ENCODE measurements at places on chromosomes 12 and 14.

DNA sequence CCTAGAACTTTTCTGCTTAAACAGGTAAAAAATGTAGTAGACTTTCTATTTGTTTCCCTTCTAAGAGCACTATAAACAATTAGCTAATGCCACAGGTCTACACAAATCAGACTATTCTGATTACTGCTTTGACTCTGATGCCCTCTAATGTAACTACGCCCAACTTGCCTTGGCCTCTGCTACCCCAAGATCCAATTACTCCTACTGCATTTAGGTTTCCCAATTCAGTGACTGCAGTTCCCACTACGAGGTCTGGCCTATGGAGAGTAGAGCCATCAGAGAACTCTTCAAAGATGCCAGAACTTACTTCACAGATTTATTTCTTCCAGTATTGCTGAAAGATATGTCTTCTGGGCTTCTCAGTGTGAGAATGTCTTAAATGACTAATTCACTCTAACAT lies 15.3 kb upstream of the STYK1 start:
- DNase-seq, result no peak

DNA sequence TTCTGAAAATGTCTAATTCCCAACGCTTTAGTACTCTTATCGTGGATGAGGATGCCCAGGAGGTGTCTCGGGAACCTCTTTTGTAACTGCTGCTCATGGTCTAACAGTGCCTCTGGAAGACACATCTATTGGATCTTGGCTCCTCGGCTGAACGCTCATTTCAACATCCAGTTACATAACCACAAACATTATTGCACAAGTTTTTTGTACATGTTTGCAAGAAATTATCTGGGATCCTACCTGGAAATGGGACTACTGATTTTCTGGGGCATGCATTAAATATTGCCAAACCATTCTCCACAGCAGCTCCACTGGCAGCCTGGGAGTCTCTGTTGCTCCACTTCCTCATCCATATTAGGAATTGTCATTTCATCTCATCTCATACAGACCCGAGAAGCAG lies 117.5 kb upstream of the EVL start:
- no peak for DNase-seq

DNA sequence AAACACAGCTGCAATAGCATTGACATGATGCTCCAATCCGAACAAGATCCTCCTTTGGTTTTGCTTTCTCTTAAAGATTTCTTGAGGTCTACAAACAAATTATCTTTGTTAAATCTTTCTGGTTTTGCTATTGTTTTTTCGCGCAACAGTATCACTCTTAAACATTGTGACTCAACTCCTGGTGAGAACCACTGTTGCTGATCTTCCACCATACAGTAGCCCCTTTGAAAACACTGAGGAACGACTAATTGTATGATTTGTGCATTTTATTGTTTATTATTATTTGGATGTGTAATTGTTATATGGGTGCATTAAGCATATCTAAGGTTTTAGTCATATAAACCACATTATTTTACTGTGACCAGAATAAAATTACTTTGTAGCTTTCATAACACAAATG lies 282.8 kb downstream of the EGLN3 start:
- DNase-seq, result no peak

GRCh38 chr14:77950371-77951063 lies 150.6 kb downstream of the ADCK1 start:
- peak; percentile 28 for DNase-seq

DNA sequence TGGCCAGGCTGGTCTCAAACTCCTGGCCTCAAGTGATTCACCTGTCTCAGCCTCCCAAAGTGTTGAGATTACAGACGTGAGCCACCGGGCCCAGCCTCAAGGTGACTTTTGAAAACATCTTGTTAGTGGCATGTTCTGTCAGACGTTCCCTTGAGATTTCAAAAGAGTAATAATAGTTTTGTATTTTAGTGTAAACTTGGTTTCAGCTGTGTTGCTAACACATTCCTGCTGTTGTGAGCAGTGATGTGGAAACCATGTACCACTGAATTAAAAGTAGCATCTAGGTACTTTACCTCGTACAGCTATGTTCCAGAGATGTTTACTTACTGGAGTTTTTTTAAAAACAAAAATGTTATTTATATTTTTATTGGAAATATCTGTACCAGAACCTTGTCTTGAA lies 111.3 kb downstream of the AEBP2 start:
- no peak for DNase-seq

DNA sequence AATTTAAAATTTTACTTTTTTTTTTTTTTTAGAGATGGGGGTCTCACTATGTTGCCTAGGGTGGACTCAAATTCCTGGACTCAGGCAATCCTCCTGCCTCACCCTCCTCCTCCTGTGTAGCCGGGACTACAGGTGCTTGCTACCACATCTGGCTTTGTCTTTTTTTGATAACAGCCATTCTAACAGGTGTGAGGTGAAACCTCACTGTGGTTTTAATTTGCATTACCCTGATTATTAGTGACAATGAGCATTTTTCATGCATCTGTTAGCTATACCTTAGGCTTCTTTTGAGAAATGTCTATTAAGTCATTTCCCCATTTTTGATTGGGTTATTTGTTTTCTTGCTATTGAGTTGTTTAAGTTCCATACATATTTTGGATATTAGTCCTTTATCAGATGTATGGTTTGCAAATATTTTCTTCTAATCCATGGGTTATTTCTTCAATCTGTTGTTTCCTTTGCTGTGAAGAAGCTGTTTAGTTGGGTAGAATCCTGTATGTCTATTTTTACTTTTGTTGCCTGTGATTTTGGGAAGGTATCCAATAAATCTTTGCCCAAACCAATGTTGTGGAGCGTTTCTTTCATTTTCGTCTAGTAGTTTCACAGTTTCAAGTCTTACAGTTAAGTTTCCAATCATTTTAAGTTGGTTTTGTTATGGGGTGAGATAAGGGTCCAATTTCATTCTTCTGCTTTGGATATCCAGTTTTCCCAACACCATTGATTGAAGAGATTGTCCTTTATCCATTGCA lies 86.1 kb downstream of the MYF5 start:
- DNase-seq, result no peak

GRCh38 chr14:90383731-90384542 lies 12.9 kb upstream of the CALM1 start:
- peak; percentile 79 for DNase-seq

DNA sequence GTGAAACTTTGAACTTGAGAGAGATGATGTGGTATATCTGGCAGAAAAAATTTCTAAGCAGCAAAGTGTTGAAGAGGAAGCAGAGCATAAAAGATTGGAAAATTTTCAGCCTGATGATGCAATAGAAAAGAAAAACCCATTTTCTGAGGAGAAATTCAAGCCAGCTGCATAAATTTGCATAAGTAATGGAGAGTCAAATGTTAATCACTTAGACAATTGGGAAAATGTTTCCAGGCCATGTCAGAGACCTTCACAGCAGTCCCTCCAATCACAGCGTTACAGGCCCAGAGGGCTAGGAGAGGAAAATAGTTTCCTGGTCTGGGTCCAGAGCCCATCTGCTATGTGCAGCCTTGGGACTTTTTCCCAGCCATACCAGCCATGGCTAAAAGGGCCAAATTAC lies 469.0 kb upstream of the FOXG1 start:
- no peak for DNase-seq

DNA sequence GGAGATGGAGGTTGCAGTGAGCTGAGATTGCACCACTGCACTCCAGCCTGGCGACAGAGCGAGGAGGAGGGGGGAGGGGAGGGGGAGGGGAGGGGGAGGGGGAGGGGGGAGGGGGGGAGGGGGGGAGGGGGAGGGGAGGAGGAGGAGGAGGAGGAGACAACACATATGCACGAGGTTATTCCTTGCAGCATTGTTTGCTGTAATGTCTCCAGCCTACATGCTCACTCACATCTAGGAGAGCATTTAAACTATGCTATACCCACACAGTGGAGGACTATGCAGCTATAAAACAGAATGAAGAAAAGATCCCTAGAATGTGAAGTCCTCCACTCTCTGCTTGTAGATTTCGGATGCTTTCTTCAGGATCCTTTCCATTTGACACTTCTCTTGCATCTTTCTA lies 3.5 kb upstream of the HIGD1C start:
- no peak for DNase-seq

GRCh38 chr12:76519538-76519937 lies 40.0 kb downstream of the OSBPL8 start:
- no peak for DNase-seq

GRCh38 chr12:131174901-131175300 lies 221.2 kb downstream of the ADGRD1 start:
- DNase-seq, result no peak

DNA sequence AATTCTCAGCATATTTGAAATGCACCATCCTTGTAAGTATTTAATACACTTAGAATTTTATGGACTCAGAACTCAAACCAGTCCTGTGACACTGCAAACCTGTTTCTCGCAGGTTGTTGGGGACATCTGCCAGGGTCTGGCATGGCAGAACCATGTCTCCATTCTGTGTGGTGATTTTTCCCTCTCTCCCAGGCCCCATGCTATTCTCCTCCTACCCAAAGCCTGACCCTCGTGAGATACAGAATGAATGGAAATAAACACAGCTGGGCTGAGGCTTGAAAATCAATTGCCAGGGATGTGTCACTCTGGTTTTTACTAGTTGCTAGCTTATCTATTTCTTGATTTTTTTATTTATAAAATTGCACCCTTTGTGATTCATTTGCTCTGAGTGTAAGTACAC lies 19.8 kb downstream of the TPH2 start:
- no peak for DNase-seq

DNA sequence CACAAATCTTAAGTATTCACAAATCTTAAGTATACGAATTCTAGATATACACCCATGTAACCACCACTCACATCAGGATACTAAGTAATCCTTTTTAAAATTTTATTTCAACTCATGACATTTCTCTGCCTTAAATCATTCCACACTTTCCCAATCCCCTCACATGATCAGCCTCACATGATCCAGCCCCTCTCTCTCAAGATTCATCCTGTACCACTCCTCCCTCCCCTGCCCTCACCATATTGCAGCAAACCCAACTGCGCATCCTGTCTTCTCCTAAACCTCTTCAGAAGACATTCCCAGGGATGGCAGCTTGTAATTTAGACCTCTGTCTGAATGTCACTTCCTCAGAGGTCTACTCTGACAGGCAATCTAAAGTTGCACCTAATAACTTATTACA lies 1.7 kb upstream of the EIF4B start:
- DNase-seq, result no peak

- DNase-seq, result peak; percentile 71
Observed at GRCh38 chr12:96220902-96221301, 26.7 kb downstream of the ELK3 start.

DNA sequence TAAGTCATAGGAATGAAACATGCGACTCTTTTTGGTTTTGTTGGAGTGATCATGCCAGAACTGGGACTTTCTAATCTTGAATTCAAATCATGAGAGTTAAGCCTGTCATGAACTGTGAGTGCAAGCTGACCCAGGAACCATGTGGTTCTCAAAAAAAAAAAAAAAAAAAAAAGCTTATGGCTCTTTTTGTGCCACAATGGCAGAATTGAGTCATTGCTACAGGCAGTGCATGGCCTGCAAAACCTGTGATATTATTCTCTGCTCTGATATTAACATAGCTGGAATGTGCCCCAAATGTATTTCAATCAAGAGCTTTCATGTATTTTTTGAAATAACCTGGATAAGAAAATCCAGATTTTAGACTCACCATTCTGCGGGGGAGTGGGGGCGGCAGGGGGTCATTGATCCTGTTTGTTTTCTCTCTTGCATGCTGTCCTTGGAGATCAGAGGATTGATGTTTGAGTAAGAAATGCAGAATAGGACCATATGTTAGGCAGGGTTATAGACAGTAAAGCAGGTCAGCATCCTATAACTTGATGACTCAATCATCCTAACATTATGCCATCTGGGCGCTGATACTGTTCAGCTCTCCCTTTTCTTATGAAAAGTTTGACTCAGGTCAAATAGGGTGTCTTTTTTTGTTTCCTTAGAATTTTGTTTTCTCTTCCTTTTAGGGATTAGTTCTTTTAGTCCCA lies 797.4 kb downstream of the DIO2 start:
- DNase-seq, result no peak

DNA sequence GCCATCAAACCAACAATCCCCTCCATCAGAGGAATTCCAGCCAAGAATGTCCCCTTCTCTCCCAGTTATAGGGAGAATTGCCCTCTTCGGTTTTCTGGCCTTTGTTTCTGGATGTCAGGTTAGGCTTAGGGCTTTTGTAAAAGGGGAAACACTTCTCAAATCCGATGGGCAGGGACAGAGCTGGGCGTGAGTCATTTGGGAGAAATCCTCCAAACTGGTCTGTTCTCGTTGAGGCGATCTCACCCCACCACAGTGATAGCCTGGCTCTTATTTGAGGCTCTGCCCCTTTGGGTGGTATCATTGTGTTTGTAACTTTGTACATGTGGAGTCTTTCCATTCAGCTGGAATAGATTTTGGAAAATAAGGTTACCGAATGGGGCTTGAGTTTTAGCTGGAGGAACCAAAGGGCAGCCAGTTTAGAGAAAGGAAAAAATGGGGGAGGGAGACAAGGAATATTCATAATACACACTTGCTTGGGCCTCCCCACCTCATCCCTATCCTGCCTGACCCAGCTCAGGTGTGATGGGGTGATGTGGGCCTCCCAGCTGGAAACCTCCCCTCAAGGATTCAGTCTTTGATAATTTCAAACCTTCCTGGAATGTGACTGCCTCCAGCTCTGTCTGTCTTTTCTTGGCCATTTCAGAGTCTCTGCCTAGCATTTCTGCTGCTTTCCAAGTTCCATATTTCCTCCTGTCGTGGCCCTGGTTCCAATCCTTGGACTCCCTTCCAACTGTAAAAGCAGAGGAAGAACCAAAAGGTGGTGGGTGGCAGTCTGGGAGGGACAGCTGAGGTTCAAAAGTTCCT lies 7.5 kb downstream of the HOXC4 start:
- no peak for DNase-seq

GRCh38 chr14:37601865-37602264 lies 6.4 kb downstream of the TTC6 start:
- DNase-seq, result no peak

GRCh38 chr14:34044666-34045306 lies 93.9 kb upstream of the EGLN3 start:
- DNase-seq, result no peak

DNA sequence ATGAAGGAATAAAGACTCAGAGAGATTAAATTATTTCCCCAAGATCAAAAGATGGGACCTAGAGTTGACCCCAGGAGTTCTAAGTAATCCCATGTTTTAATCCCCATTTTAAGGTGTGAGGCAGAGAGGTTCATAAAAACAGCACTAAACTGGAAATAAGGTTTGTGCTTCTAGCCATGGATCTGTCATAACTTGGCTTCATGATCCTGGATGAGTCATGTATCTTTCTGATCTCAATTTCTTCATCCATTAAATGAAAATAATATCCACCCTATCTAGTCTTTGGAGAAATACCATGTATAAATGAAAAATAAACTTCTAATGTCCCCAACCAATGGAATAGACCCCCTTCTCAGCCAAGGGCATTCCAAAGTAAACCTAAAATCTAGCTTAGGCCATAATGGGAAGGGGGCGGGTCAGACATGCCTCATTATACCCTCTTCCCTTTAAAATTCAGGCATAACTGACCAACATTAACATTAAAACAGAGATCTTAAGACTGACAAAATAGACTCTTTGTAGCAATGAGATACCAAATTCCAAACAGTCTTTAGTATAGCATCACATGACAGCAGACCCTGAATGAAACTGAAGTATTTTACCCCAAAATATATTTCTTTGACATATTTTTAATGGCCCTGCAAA lies 47.8 kb downstream of the SLC41A2 start:
- no peak for DNase-seq

Measured in heart left ventricle (tissue), 16 donors.